ENCODE measurements at places on chromosomes 3 and 15. TPM values are rescaled to one million over a fixed set of nuclear protein-coding genes. Genes with fewer than 3 reads are reported as not detected.

FAM43A gene
- total RNA-seq, result 5.0 TPM

HIGD2B gene
- total RNA-seq, result 0.17 TPM

ATP2B2 gene
- 0.21 TPM for total RNA-seq

ZNF660 gene
- 2.6 TPM for total RNA-seq

MEIS2 gene
- 0.67 TPM for total RNA-seq

KLHL6 gene
- 0.33 TPM for total RNA-seq

GOLGA6B gene
- 2.5 TPM for total RNA-seq

SPINK8 gene
- total RNA-seq, result not detected

SIAH2 gene
- total RNA-seq, result 54.8 TPM

PROK2 gene
- total RNA-seq, result 2.7 TPM

ACAN gene
- total RNA-seq, result 0.33 TPM

CEP19 gene
- 3.7 TPM for total RNA-seq

TMOD2 gene
- 1.2 TPM for total RNA-seq

TUSC7 gene
- not detected for total RNA-seq

SLITRK3 gene
- 0.04 TPM for total RNA-seq

MCF2L2 gene
- total RNA-seq, result 6.4 TPM

CPN2 gene
- total RNA-seq, result 0.21 TPM

COL8A1 gene
- 1.2 TPM for total RNA-seq

ARHGAP31 gene
- total RNA-seq, result 4.2 TPM

GOLGA8S gene
- not detected for total RNA-seq

ZNF860 gene
- total RNA-seq, result 1.5 TPM

CEMIP gene
- not detected for total RNA-seq

GRK7 gene
- 0.04 TPM for total RNA-seq

TLR9 gene
- not detected for total RNA-seq

GCNT3 gene
- not detected for total RNA-seq

All from H7 (cell line).